ENCODE measurements at places on chromosomes 2 and 18.

DNA sequence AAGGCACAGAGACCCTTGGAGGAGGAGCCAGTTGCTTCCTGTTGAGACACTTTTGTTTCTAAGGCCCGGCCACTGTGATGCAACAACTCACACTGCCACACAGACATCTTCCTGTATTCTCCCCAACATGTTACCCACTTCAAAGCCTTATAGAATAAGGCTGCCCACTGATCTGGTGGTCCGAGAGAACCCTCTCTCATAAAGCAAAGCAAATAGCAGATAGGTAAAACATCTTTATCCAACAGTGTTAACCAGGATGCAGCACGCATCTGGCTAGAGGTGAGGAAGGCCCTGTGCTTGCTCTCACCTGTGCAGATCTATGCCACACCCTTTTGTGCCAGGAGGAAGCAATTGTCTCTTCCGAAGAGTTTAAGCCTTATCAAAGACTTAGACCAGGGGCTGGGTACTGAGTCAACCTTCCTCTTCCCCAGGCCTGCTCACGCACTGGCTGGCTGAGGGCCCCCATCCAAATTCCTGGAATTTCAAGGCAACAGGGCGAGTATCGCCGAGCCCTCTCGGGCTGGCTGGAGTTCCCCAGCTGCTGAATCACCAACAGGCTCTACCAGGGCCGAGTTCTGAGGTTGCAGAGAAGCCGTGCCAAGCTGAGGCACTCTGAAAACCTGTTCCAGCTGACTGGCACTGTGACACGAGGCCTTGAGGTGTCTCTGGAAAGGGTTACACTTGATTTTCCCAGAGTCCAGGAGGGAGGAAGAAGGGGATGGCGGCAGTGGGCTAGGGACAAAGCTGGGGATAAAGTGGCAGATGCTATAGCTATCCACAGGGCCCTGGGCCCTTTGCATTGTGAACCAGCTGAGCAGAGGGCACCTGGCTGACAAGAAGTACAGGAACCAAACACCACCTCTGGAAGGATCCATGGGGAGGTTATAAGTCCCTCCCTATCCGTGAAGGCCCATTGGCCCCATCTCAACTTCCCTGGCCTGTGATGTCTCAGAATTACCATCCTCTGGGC lies 29.3 kb downstream of the TGFA start:
- DNase-seq = no peak

GRCh38 chr18:68942230-68942629 lies 144.3 kb downstream of the CCDC102B start:
- DNase-seq = no peak

DNA sequence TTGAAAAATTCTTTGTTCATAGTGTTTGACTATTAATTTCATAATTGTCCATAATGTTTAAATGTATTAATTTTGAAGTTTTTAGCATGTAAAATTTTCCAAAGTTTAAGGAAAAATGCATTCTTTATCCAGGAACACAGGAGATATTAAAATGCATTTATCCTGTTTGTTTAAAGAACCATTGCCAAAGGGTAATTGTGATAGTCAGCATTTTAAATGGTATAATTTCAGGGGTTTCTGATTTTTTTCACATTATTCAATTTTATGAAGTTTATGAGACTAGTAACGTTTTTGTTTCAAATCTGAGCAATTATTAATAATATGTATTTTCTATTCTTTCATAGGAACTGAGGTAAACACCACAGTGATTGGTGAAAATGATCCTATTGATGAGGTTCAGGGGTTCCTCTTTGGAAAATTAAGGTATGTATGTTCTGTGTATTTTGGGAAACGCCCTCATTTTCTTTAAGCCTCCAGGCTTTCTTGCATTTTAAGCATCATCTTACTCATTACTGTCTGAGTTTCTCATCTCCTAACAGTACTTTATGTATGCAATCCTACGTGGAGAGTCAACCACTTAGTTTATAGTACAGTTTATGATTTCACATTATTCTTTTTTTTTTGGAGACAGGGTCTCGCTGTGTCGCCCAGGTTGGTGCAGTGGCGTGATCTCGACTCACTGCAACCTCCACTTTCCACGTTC lies 25.1 kb downstream of the UGGT1 start:
- no peak for DNase-seq

DNA sequence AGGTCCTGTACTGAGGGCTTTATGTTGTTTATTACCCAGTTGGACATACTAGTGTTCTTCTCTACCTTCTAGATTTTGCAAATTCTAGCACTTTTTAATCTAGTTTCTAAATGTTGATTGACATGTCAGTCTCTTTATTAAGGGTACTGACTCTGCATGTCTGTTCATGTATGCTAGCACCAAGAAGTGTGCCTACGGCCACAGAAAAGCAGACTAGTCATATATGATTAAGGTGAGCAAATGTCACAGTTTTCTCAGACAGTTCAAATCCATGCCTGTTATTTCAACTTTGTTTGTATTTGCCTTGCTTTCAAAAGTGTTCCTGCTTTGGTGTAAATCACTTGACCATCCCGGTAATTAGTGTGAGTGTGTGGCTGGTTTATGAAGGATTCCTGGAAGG lies 145.0 kb upstream of the DSEL start:
- DNase-seq = no peak

- DNase-seq = no peak
These were observed 37.6 kb downstream of the TEX51 start for GRCh38 chr2:126936219-126936723.

DNA sequence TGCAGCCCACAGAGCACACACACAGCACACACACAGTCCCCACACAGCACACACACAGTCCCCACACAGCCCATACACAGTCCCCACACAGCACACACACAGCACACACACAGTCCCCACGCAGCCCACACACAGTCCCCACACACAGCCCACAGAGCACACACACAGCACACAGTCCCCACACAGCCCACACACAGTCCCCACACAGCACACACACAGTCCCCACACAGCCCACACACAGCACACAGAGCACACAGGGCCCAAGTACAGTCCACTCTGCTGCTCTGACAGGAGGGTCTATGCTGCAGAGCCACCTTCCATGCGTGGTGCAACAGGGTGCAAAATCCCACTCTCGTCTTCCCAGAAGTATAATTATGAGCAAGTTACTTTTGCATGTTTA lies 240.5 kb upstream of the SALL3 start:
- no peak for DNase-seq

- no peak for DNase-seq
These were observed 285.3 kb upstream of the CCDC68 start for GRCh38 chr18:55244546-55244945.

DNA sequence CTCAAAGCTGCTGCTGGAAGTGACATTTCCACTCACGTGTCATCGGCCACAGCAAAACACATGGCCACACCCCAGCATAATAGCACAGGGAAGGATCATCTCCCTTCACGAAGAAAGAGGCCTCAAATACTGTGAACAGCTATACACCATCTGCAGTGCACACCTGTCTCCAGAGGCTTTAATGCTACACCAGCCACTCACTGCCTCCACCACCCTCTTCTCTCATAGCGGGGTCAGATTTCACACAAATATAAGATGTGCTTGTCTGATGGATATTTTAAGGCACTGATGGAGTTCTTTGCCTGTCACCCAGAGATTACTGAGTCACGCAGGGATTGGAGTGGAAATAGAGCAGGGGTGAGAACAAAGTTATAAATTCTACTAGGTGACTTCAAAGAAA lies 374.0 kb downstream of the ZNF516 start:
- no peak for DNase-seq

- no peak for DNase-seq
These were observed 247.6 kb downstream of the DYM start for GRCh38 chr18:49212819-49213218.

- no peak for DNase-seq
These were observed 37.0 kb upstream of the PKDCC start for GRCh38 chr2:42010743-42011298.

DNA sequence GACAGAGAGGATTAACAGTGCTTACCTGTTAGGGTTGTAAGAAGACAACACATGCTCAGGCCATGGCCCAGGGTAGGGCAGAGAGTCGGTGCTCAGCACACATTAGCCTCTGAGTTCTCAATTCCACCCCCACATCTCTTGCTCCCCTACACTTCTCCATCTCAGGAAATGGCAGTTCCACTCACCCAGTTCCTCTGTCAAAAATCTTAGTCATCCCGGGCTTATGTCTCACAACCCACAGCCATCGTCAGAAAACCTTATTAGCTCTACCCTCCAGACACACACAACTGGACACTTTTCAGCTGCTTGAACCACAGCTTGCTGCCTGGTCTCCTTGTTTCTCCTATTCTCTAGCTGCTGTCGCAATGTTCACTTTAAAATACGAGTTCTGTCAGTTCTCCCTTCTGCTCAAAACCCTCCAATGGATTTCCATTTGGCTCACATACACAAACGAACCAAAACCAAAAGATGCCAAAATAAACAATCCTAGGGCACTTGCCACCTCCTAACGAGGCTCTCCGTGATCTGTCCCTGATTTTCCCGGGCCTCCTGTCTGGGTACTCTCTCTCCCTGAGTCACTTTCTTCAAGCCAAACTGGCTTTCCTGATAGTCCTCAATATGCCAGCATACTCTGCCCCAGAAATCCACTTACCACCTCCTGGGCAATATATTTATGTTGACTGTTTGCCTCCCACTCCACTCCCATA lies 89.7 kb downstream of the KCTD1 start:
- peak; percentile 82 for DNase-seq

DNA sequence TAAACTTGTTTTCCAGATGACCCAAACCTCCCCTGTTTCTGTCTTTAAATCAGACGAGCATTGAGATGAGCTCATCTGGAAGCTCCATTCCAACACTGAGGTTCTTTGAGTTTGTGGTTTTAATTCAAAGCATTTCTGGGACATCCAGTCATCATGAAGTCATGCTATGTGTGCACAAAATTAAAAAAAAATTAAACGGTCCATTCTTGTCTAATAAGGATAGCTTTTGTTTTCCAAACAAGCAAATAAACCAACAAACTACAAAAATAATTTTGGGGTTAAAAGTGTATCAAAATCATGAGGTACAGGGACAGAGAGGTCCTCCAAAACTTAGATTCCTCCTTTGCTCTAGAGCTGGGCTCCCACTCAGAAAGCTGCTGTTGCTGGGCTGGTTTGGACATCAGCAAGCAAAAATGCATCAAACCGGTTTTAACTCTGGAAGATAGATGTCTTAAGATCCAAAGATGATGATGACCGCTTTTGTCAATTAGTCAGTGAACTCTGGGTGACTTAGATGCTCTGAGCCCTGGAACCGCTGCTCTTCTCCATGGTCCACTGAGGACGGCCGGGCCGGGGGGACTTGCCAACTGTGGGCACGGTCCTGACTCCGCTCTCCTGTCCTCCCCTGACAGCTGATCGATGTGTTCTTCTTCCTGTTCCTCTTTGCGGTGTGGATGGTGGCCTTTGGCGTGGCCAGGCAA lies 65.4 kb downstream of the TRPM8 start:
- no peak for DNase-seq

DNA sequence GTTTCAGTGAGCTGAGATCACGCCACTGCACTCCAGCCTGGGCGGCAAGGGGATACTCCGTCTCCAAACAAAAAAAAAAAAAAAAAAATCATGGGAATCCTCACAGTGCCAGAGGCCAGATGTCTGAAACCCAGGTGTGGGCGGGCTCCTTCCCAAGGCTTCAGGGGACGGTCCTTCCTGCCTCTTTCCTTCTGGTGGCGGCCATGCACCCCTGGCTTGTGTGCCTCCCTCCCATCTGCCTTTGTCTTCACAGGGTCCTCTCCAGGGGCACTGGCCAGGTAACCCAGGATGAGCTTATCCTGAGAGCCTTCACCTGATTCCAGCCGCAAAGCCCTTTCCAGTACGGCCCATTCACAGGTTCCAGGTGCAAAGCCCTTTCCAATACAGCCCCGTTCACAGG lies 40.9 kb upstream of the GPC1 start:
- no peak for DNase-seq
